HCEC 1CT (cell line): ENCODE measurements at places on chromosomes 5 and 9.

DNA sequence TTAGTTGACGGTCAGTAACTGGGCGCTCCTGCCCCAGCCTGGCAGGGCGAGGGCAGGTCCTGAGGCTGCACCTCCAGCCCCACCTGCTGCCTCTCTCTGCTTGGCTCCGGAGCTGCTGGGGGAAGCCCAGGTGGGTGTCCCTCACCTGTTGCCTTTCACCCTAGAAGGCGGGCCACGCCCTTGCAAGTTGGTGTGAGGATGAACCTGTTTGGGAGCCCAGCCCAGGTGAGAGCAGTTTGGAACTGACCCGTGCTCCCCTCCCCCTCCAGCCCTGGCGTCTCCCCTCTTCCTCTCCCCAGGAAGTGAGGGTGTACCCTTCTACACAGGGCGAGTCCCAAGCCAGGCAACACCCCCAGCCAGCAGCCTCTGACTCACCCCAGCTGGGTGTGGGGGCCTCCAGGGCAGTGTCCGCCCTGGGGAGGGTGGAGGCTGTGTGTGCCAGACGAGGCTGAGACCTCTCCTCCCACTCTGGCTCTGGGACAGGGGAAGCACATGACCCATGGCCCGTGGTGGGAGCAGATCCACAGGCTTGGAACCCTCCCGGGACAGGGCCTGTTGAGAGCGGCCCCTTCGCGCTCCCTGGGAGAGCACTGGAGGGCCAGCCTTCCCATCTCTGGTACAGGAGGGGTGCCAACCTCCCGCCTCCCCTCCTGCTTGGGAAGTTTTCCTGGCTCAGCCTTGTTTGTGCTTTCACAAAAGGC is 10.4 kb downstream of the LRRC8A start:
- peak; percentile 77 for DNase-seq

DNA sequence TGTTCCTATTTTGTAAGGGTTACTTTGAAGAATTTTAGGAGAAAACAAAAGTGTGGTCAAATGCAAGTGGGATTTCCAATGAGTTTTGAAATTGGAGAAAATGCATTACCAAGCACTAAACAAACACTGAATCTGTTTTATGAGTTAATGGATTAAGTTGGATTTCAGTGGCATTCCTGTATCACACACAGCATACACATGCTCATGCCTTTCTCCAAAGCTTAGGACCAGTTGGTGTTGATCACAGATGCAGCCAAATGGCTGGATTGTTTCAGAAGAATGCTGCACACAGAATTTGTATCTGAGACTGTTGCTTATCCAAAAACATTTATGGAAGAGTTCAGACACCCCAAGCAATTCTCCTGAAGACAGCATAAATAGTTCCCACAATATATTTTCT is 611.1 kb downstream of the ACTL7B start:
- no peak for DNase-seq

- peak; percentile 24 for DNase-seq
These were observed 162.5 kb upstream of the KIF2A start for GRCh38 chr5:62143268-62144229.

- DNase-seq, result no peak
These were observed 7.2 kb downstream of the ALDH7A1 start for GRCh38 chr5:126587551-126588390.

GRCh38 chr9:125850763-125851162 is 103.6 kb downstream of the PBX3 start:
- no peak for DNase-seq

DNA sequence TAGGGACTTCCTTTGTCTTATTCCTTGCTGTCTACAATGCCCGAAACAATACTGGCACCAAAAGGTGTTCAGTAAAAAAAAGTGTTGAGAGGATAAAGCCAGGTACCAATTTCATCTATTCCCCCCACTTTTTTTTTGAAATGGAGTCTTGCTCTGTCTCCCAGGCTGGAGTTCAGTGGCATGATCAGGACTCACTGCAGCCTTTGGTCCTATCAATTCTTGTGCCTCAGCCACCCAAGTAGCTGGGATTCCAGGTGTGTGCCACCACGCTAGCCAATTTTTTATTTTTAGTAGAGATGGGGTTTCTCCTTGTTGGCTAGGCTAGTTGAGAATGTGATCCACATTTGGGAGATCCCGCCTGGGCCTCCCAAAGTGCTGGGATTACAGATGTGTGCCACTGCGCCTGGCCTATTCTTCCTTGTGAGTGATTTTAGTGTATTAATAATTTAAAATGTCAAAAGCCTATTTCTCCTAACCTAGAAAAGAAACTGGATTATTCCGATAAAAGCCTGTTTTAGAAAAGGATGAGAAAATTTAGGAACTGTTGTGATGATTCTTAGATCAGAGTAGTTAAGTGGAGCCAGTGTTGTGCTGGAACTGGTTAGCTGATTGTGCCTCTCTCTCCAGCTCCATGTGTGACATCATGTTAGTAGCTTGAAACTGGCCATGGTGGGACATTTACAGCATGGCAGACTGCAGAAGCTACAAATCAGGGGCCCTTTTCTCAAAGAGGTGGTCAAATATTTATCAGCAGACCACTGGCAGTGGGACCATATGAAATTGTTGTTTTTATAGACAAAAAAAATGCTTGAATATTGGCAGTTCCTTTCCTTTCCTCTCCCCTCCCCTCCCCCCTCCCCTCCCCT is 14.3 kb downstream of the CDC42SE2 start:
- no peak for DNase-seq

- DNase-seq, result no peak
These were observed 1219.3 kb upstream of the WWC1 start for GRCh38 chr5:167071981-167072610.

DNA sequence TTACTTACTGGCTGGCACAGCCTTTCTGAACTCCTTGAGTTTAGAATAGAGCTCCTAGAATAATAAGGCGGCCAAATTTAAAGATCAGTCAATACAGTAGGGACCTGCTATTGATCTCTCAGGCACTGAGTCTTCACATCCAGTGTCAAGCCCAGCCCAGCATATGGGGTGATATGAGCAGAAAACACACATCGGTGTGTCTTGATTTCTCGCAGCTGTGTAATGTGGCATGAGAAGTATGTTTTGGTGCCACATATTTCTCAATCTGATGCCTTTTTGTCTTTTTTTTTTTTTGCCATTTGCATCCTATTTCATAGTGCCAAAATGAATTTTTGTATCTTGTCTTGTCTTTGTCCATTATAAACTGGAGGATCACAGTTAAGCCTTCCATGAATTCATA is 51.4 kb upstream of the FSD1L start:
- DNase-seq, result no peak

DNA sequence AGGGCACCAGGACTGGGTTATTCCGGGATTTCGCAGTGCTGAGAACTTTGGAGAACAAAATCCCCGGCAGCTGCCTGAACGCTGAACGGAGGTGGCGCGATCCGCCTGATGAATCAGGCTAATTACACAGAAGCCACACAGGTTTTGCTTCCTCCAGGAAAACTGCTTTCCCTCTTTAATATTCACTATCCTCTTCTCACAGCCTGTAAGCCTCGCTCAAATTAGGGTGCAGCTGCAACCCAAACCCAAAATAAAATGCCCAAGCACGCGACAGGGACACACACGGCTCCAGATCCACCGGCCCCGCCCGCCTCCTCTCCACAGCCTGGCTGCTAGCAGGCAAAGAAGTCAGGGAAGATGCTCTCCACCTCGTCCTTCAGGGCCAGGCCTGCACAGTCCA is 6.0 kb downstream of the SOHLH1 start:
- DNase-seq, result no peak

GRCh38 chr5:42429694-42430093 is 6.5 kb downstream of the GHR start:
- no peak for DNase-seq

DNA sequence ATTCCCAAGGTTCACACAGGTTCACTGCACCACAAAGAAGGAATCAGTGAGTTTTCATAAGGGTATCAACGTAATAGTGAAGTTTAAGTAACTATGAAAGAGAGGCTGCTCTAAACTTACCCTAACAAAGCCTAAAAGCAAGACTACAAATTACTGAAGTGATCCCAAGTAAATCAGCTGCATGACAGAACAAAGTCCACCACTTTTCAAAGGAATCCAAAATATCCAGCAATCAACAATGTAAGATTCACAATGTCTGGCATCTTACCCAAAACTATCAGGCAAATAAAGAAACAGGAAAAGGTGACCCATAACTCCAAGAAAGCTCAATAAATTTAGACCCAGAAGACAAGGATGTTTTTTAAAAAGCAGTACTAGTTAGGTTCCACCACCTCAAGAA is 70.1 kb downstream of the GNAQ start:
- peak; percentile 15 for DNase-seq

DNA sequence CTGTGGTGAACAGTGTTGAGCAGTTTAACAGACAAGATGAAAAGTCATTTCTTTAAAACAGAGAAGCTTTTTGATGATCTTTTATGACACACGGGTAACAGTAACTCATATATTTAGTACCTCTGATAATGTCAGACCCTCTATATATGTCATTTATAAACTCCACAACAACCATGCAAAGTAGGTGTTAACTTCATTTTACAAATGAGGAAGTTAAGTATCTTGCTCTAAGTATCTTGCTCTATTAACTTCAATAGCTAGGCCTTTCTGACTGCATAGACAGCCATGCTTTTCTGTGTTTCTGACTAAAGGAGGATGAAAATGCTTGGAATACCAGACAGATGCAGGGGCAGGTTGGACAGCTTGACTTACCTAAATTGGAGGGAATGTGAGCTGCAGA is 1.8 kb downstream of the NUDT2 start:
- DNase-seq, result no peak

DNA sequence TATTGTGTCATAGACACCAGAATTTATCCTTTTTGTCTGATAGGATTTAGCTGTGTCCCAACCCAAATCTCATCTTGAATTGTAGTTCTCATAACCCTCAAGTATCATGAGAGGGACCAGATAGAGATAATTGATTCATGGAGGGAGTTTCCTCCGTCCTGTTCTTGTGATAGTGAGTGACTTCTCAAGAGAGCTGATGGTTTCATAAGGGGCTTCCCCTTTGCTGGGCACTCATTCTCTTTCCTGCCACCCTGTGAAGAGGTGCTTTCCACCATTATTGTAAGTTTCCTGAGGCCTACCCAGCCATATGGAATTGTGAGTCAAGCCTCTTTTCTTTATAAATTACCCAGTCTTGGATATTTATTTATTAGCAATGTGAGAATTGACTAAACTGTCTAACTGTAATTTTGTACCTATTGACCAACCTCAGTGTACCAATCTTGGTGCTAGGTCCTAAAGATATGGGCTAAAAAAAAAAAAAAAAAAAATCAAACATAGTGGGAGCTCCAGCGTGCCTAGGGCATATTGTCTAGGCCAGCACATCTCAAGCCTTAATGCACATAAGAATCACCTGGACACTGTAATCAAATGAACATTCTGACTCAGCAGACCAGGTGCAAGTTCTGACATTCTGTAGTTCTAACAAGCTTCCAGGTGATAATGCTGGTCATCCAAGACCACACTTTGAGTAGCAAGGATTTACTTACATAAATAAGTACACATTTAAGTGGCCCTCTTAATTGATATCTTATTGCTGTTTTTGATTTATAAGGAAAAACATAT is 30.5 kb downstream of the ST8SIA4 start:
- no peak for DNase-seq

- peak; percentile 21 for DNase-seq
These were observed 29.8 kb upstream of the HMCN2 start for GRCh38 chr9:130235558-130236435.

- peak; percentile 27 for DNase-seq
These were observed 148.3 kb downstream of the GAPVD1 start for GRCh38 chr9:125409637-125410521.

DNA sequence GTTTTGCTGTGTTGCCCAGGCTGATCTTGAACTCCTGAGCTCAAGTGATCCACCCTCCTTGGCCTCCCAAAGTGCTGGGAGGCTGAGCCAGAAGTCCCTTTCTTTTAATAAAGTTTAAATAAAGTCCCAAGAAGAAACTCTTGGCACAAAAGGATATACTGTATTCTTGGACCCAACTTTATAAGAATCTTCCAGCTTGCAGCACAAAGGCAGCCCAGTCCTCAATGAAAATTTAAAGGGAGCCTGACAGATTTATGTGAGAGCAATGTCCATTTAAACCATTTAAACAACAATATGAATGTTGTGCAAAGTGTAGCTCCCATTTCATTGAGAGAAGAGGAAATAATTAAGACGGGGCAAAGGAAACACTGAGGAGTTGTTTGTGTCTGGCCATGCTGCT is 217.0 kb downstream of the DOCK8 start:
- DNase-seq, result no peak

- no peak for DNase-seq
These were observed 644.6 kb downstream of the PRR16 start for GRCh38 chr5:121108725-121109124.

- no peak for DNase-seq
These were observed 94.9 kb upstream of the PDE4D start for GRCh38 chr5:59988396-59988795.

DNA sequence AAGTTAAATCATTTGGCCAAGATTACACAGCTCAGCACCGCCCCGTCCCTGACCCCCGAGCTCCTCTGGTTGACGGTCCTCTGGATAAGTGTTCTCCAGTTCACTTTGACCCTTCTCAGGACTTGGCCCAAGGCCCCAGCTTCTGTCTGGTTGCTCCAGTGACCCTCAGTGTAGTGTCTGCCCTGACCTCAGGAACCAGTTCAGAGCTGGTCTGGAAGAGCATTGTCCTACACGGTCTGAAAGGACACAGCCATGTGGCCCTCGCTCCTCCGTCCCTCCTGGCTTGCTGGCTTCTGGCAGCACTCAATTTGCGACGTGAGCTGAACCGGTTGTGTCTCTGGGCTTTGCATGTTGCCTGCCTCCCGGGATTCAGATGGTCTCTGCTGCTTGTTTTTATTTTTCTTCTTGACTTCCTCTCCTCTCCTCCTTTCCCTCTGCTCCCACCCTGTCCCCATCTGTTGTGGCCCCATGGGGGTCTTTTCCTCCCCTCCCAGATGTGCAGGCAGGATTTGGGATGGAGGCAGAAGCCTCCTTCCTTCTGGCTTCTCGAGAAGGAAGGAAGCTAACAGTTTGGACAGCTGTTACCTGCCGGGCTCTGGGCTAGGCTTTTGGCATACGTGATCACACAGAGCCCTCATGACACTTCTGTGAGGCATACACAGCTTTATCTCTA is 72.0 kb downstream of the PPARGC1B start:
- DNase-seq, result no peak

DNA sequence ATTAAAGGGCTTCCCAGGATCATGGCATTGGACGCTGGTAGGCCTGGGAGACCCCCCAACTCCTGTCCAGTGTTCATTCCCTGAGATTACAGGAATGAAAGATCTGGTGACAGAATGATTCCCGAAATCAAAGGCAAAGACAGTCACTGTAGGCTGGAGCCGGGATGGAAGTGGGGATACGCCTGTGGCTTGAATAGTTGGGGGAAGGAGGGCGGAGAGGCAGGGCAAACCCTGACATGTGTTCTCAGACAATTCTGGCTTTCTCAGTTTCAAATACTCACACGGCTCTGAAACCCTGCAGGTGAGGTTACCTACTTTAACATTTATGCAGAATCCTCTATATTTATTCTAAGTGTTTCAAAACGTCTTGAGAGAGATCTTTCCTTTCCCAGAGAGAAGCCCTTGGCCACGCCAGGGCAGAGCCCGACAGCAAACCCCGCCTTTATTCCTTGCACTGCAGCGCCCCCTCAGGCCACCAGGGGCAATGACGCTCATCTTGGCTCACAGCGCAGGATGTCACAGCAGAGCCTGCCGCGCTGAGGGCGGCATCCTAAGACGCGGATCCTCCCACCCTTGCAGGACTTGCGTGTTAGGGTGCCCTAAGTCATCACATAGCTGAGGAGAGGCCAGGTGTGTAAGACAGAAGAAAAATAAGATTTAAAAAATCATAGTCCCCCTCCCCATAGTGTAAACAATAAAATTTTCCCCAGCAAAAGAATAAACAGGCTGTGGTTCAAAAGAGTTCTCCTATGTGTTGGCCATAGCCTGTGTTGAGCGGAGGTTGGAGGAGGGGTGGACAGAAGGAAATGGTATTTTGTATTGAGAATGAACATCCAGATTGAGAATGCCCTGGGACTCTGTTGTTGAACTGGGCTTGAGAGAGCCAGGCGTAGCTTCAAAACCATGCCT is 284.5 kb downstream of the NTRK2 start:
- DNase-seq, result no peak
